ENCODE measurements at places on chromosomes 12 and 14.

DNA sequence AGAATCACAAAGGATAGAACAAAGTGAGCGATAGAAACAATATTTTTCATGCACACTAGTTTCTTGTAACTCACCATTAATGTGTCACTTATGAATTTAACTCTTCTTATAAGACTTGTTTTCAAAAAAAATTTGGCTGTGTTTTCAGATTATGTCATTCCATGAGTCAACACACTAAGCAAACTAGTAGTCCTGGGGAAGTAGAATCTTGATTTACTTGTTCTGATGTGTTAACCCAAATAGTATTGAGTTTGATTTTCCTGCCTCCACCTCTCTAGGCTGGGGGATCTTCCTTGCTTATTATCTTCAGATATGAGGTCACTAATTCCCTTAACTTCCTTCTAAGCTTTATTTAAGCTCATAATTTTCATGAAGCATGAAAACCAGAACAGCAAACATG, 151.0 kb upstream of the SEL1L start:
- no peak for DNase-seq

- DNase-seq, result no peak
Observed at GRCh38 chr12:80745851-80746505, 29.3 kb downstream of the MYF5 start.

- DNase-seq, result no peak
Observed at GRCh38 chr12:34597548-34598351, 575.5 kb downstream of the ALG10 start.

GRCh38 chr12:81284137-81284536, 206.3 kb downstream of the ACSS3 start:
- no peak for DNase-seq

- peak; percentile 25 for DNase-seq
Observed at GRCh38 chr14:72742118-72742837, 151.6 kb downstream of the DPF3 start.

GRCh38 chr12:57138526-57139272, 8.7 kb downstream of the LRP1-AS start:
- DNase-seq, result peak; percentile 39

- DNase-seq, result no peak
Observed at GRCh38 chr12:132398386-132398991, 69.1 kb upstream of the GALNT9 start.

DNA sequence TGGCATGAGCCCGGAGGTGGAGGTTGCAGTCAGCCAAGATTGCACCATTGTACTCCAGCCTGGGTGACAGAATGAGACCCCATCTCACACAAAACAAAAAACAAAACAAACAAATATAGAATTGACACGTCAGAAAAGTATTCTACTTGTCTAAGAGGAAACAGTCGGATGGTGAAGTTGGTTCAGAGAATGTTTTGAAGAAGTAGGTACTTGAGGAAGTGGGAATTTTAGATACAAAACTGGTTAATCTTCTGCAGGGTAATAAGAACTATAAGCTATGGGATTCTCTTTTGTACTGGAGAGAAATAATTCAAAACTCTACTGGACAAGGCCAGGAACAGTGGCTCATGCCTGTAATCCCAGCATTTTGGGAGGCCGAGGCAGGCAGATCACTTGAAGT, 14.6 kb upstream of the TCTN1 start:
- DNase-seq, result no peak

DNA sequence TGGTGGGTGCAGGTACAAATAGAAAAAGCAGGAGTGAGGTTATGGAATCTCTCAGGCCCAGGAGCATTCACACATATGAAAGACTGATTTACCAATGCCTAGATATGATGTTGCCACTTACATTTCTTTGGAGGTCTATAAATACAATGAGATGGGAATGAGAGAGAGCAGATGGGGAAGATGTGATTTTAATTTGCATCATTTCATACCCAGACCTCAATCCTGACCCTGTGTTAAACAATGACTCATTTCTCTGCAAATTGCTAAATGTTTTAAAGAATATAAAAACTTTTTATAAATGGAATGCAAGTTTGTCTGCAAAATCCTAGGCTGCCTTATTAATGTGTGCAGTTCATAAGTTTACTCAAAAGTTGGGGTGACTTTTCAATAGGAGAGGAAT, 38.6 kb upstream of the GNG2 start:
- DNase-seq, result peak; percentile 3

GRCh38 chr14:96888158-96888557, 91.0 kb downstream of the VRK1 start:
- DNase-seq, result no peak

GRCh38 chr14:81474148-81474492, 59.5 kb downstream of the SEL1L start:
- DNase-seq, result no peak

DNA sequence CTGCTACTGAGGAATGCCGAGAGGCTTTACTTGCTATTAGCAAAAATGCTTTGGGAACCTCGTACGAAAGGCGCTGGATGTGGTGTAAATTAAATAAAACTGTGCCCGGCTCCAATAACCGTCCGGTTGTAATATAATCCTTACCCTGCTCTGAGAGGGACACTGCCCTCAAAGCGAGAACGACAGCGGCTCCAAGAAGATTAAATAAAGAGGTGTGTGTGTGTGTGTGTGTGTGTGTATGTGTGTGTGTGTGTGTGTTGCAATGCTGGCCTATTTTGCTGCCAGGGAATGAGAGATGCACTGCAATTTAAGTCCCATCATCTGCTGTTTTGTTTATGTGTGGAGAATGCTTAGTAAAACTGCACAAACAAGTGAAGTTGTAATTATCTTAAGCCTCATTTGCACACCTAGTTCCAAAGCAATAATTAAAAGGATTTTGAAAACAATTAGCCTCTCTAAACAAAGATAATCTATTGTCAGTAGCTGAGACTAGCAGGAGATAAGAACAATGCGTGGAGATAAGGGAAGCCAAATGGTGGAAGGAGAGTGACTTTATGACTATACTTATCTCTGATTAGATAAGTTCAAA, 1.2 kb upstream of the SIX1 start:
- no peak for DNase-seq

GRCh38 chr14:78073028-78073427, 97.1 kb upstream of the NRXN3 start:
- no peak for DNase-seq

DNA sequence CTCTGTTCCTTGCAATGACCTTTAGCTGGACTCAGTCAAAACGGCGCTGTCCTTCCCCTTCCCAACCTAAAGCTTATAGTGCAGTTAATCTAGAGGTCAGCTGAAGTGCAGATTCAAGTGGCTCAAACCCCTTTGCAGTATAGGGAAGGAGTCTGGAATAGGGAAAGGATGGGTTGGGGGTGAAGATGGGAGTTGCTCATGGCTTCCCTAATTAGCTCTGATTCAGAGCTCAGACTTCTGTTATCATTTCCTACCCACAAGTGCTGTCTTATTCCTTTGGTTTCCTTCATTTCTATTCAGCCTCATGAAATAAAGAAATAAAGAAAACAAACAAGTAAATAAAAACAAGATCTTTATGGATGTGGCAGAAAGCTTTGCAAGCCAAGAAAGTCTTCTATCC, 264.0 kb upstream of the HMGA2 start:
- DNase-seq, result no peak

GRCh38 chr12:107105410-107105703, 12.0 kb upstream of the CRY1 start:
- DNase-seq, result no peak

DNA sequence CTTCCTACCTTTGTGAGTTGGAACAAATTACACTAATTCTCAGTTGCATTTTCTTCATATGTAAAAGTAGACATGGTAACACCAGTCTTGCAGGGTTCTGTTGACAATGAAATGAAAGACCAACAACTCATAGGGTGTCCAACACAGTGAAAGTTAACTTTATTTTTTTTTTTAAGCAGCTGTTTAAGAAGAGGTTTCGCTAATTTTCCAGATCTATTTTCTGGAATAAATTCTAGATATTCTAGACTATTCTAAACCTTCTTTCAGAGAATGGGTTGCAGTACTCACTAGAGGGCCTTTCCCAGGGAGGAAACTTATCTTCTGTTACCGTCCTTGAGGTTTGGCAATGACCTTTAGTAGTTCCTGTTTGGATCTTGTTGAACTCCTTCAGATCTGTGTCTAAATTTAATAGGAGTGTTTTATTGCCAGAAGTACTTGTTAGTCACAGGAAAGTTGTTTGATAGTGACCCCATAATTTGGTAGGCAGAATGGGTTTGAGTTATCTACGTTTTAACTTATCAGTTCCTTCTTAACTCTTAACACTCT, 2.8 kb upstream of the ART4 start:
- DNase-seq, result peak; percentile 70

DNA sequence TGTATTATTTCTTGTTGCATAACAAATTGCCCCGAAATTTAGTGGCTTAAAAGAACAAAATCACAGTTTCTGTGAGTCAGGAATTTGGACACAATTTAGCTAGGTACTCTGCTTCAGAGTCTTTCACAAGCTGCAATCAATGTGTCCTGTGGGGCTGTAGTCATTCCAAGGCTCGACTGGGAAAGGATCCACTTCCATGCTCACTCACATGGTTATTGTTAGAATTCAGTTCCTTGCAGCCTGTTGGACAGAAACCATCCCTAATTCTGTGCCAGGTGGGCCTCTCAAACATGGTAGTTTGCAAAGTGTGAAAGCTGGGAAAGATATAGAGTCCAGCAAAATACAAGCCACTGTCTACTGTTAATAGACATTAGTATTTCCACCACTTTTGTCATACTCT, 59.7 kb upstream of the ARID2 start:
- DNase-seq, result no peak

DNA sequence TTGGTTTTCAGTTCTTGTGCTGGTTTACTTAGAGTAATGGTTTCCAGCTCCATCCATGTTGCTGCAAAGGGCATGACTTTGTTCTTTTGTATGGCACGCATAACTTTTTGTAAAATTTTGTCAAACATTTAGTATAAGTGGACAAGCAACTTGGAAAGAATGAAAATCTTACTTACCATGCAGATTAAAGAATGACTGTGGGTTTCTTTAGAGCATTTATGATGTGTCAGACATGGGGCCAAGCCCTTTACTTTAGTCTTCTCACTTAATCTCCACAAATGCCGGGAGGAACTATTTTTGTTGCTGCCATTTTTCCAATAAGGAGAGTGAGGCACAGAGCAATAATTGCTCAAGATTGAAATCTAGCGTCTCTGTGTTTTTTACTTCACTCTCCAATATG, 652.5 kb upstream of the TBX3 start:
- DNase-seq, result no peak

GRCh38 chr14:49926803-49927202, 33.9 kb downstream of the ARF6 start:
- DNase-seq, result no peak

GRCh38 chr12:3989218-3989550, 116.0 kb upstream of the PARP11 start:
- DNase-seq, result no peak

DNA sequence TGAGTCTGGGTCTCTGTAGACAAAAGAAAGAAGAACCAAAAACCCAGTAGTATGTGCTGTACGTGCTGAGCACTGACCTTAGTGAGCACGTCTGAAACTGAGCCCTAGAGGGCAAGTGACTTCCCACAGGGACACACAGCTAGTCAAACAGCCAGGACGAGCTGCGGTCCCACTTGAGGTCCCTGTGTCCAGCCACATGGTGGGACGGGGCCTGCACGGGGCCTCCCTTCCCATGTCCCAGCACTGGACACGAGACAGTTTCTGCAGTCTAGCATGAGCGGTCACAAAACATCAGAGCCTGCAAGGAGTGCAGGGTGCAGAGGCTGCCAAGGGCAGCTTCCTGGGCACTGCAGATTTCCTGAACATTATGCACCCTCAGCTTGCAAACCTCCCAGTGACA, 121.6 kb downstream of the NCOR2 start:
- no peak for DNase-seq

GRCh38 chr12:50005175-50005574, 20.1 kb downstream of the RACGAP1 start:
- DNase-seq, result no peak

DNA sequence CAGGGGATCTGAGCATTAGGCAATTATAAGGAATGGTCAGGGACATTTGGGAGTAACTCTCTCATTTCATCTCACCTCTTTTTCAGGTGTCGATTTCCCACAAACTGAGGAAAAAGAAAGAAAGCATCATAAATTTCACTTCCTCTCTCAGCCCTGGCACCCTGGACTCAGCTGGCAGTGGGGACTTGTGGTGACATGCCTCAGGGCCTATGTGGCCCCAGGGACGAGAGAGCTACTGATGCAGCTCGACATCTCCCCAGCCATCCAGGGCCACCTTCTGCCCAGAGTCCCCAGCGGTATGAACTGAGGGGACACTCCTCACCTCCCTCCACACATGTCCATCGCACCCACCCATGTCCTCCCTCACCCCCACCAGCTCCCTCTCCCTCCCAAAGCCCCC, 11.7 kb downstream of the TNFRSF1A start:
- no peak for DNase-seq

- DNase-seq, result peak; percentile 88
Observed at GRCh38 chr14:34843011-34843554, 32.1 kb downstream of the BAZ1A start.

GRCh38 chr14:88553886-88554456, 836 bp downstream of the PTPN21 start:
- peak; percentile 27 for DNase-seq

DNA sequence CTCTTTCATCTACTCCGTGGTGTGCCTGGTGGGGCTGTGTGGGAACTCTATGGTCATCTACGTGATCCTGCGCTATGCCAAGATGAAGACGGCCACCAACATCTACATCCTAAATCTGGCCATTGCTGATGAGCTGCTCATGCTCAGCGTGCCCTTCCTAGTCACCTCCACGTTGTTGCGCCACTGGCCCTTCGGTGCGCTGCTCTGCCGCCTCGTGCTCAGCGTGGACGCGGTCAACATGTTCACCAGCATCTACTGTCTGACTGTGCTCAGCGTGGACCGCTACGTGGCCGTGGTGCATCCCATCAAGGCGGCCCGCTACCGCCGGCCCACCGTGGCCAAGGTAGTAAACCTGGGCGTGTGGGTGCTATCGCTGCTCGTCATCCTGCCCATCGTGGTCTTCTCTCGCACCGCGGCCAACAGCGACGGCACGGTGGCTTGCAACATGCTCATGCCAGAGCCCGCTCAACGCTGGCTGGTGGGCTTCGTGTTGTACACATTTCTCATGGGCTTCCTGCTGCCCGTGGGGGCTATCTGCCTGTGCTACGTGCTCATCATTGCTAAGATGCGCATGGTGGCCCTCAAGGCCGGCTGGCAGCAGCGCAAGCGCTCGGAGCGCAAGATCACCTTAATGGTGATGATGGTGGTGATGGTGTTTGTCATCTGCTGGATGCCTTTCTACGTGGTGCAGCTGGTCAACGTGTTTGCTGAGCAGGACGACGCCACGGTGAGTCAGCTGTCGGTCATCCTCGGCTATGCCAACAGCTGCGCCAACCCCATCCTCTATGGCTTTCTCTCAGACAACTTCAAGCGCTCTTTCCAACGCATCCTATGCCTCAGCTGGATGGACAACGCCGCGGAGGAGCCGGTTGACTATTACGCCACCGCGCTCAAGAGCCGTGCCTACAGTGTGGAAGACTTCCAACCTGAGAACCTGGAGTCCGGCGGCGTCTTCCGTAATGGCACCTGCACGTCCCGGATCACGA, 2.2 kb downstream of the SSTR1 start:
- peak; percentile 61 for DNase-seq

Measured in fibroblast of pulmonary artery (primary cell).